CD4-positive, alpha-beta T cell treated with Interleukin-15 for 1 hour (primary cell): ENCODE measurements at places on chromosomes 3 and 15.

- no peak for DNase-seq
These were observed 471.2 kb upstream of the TGFBR2 start for GRCh38 chr3:30135190-30135589.

DNA sequence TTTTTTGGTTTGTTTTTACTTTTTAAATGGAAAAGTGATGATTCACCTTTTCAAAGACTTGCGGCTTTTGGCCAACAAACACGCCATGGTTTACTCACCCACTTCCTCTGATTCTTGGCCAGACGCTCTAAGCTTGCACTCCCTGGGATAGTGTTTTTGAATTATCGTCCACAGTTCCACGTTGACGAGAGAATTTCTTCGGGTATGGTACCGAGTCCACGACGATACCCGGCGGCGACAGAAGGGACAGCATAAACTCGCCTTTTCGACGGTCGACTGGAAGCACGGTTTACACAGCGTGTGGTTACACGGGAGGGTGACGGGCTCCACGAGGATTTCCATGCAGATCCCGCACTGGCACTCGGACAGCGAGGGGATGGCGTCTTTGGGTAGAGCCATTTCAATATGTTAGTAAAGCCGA, 783 bp downstream of the RNF168 start:
- peak; percentile 65 for DNase-seq

GRCh38 chr3:81651139-81651538, 110.3 kb downstream of the GBE1 start:
- no peak for DNase-seq

DNA sequence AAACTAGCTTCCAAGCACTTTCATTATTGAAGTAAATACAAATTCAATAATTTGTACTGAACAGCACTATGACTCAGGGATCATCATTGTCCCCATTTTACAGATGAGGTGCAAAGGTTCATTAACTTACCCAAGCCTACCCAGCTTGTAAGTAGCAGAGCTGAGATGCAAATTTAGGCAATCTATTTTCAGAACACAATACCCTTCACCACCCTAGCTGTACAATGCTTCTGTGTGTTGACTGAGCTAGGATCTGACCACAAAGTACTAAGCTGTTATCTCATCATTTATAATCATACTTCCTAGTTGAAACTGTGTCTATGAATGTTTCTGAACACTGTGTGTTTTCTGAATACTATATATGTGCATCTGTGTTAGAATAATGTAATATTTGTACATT, 3.2 kb upstream of the ILDR1 start:
- DNase-seq = no peak

GRCh38 chr3:55165278-55165677, 237.4 kb upstream of the LRTM1 start:
- DNase-seq = no peak

GRCh38 chr3:194089357-194090177, 46.4 kb upstream of the HES1 start:
- peak; percentile 86 for DNase-seq

DNA sequence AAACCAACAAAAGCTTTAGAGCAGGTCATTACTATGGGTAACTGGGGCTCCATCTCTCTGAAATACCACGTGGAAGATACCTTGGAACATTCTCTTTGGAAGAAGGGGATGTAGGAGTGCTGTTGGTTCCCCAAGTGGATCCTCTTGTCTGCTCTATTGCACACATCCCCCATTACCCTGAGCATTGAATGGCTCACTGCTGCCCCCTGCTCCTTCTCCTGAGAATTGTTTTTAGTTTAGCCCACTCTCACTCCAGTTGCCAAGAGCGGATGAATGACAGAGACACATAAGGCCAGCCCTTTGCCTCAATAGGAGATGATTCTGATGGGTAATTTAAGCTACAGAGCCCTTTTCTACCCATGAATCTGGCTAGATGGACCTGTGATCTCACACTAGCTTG, 135.6 kb upstream of the SUCLG2 start:
- peak; percentile 43 for DNase-seq

- DNase-seq = no peak
These were observed 637.7 kb upstream of the UBE2E2 start for GRCh38 chr3:22565393-22565792.

GRCh38 chr15:69340243-69340900, 41.7 kb downstream of the PAQR5 start:
- DNase-seq = no peak
